ENCODE measurements at places on chromosomes 13 and 19. TPM values are rescaled to one million over a fixed set of nuclear protein-coding genes. Genes with fewer than 3 reads are reported as not detected.

The CRX gene
- not detected for total RNA-seq

The CDX2 gene
- not detected for total RNA-seq

The ZNF829 gene
- total RNA-seq = 3.4 TPM

The CELF5 gene
- total RNA-seq = not detected

The KANK3 gene
- 7.1 TPM for total RNA-seq

The ZNF331 gene
- 36.1 TPM for total RNA-seq

The NANOS3 gene
- total RNA-seq = not detected

The PLPPR3 gene
- total RNA-seq = not detected

The TMEM145 gene
- 0.24 TPM for total RNA-seq

The PMIS2 gene
- not detected for total RNA-seq

The FCER2 gene
- 1.1 TPM for total RNA-seq

DNA sequence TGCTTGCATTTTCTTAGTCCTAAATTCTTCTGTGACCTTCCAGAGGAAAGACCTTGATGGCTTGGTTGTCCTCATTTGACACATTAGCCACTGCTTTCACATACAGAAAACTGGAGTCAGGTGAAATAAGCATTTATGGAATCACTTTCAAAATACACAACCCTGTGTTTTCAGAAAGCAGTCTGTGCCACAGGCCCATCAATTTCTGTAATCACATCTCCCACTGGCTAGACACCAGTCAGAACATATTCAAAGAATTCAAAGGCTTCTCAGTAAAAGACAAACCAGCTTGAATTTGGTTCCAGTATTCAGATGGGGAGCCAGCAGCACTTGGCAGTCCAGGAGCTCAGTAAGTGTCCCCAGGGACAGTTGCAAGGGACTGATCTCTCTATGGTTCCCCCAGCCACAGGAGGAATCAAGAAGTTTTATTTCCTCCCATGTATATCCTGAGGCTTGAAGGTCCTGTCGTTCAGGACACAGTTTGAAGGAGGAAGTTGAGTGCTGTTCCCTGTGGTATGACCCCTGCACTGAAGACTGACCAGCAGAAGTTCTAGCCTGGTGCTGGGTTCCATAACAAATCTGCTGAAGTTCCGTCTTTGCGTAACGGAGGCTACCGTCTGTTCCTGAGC, 214.3 kb downstream of the FOXO1 start:
- no peak for DNase-seq

- no peak for DNase-seq
Observed at GRCh38 chr19:7400815-7401214, 52.1 kb downstream of the ARHGEF18 start.

DNA sequence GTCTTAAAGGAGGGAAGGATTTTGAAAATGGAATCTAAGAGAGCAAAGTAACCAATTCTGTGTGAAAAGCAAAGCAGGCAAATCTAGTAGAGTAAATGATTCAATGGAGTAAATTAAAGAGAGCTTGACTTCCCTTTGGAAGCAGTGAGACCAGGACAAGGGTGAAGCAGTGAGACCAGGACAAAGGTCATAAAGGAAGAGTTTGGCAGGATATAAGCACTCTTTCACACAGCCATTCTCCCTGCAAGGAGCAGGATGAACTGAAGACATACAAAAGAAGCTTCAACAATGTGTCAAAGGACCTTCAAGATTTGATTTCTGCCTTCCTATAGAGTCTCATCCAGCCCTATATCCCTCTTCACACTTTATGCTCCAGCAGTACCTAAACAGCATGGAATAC, 123.8 kb downstream of the ENOX1 start:
- DNase-seq = no peak

DNA sequence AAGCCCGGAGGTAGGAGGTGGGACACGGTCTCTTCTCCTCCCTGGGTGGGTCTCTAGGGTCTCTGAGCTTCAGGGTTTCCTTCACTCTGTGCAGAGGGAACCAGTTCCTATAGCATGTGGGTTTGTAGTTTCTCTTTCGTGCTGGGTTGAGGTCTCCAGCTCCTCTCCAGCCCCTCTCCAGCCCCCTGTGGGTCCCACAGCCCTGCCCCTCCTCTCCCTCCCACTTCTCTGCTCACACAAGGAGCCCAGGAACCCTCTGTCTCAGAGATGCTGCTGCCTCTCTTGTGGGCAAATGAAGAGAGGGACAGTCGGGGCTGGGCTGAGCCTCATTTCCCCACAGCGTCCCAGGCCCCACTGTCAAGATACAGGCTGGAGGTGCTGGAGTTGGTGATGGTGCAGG, 1.4 kb downstream of the SIGLEC7 start:
- DNase-seq = no peak

- DNase-seq = no peak
Observed at GRCh38 chr19:57511484-57511883, 11.7 kb downstream of the ZNF773 start.

GRCh38 chr19:1313695-1314613, 28.3 kb downstream of the EFNA2 start:
- DNase-seq = no peak

DNA sequence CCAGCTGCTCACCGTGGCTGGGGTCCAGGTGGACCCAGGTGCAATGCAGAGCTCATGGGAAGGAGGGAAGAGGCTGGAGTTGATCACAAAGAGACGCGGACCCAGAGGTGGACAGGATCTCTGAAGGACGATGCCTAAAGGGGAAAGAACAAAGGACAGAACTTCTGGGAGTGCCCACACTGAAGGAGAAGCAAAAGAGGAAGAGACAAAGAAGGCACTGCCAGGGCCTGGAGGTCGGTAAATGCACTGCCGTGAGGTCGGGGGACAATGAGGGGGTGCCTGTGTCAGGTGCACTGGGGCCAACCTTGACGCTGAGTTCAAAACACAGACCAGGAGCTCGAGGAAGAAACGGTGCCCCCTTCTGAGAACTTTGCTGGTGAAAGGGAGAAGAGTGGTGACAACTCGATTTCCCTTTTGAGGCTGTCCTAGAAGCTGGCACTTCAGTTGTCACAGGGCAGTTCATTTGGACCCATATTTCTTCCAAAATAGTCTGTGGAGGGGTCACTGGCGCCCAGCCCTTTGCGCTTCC, 55.6 kb downstream of the GJA3 start:
- DNase-seq = no peak

DNA sequence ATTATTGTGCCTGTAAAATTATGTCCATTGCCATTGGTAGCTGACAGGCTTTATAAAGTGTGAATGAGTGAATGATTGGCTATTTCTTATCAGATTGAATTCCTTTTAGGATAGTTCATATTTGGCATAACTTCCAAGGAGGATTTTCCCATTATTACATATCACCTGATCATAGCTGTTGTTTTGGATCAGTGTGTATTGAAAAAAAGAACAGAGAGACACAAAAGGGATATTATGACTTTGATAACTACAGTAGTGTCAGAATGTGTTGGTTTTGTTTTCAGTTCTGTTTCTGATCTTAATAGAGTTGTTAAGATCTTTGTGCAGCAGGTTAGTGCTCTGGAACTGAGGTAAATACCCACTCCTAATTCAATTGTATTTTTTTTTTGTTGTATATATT, 103.8 kb downstream of the LRCH1 start:
- no peak for DNase-seq

GRCh38 chr13:25190256-25190655, 18.2 kb upstream of the AMER2 start:
- DNase-seq = no peak

- no peak for DNase-seq
Observed at GRCh38 chr19:6803036-6803404, 30.5 kb downstream of the VAV1 start.

GRCh38 chr13:50125304-50125553, 110.0 kb downstream of the KCNRG start:
- DNase-seq = no peak

GRCh38 chr19:42401365-42402303, 11.5 kb upstream of the CNFN start:
- DNase-seq = peak; percentile 95

DNA sequence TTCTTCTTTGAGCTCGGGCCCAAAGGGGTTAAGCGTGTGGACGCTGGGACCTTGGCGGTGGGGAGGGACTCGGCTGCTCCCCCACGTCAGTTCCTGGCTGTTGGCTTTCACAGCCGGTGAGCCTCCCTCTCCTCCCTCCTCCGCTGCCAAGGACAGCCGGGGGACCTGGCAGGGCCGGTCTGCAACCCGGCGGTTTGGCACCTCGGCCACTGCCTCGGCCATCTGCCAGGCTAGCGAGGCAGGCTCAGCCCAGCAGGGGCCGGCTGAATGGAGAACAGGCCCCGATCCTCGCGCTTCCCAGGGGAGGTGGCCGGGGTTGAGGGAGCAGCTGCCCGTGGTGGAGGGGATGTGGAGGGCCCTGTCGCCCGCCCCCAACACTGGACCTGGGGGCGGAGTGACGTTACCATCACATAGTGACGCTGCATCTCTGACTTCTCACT, 5.0 kb downstream of the TLE5 start:
- no peak for DNase-seq

DNA sequence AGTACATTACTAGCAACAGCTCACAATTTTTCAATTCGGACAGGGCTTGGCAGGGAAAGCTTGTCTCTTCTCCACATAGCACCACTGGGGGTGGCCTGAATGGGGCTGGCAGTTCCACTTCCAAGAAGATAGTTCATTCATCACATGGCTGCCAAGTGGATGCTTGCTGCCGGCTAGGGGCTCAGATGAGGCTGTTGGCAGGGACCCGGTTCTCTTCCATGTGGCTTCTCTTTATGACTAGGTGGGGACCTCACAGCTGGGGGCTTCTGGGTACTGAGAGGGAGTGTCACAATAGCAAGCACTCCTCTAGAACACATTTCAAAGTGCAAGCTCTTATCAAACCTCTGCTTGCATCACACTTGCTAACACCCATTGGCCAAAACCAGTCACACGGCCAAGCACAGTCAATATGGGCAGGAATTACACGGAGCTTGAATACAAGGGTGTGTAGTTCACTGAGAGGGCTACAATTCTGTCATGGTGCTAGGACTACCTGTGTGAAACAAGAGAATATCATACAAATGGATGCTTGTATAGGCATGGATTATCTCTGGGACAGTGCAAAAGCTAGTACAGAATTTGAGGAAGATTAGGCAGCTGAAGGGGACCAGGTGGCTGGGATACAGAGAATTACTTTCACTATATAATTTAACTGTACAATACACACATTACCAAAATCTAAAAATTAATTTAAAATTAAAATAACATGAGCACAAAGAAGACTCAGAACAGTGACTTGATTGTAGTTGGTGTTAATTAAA, 32.3 kb downstream of the ATP7B start:
- no peak for DNase-seq

DNA sequence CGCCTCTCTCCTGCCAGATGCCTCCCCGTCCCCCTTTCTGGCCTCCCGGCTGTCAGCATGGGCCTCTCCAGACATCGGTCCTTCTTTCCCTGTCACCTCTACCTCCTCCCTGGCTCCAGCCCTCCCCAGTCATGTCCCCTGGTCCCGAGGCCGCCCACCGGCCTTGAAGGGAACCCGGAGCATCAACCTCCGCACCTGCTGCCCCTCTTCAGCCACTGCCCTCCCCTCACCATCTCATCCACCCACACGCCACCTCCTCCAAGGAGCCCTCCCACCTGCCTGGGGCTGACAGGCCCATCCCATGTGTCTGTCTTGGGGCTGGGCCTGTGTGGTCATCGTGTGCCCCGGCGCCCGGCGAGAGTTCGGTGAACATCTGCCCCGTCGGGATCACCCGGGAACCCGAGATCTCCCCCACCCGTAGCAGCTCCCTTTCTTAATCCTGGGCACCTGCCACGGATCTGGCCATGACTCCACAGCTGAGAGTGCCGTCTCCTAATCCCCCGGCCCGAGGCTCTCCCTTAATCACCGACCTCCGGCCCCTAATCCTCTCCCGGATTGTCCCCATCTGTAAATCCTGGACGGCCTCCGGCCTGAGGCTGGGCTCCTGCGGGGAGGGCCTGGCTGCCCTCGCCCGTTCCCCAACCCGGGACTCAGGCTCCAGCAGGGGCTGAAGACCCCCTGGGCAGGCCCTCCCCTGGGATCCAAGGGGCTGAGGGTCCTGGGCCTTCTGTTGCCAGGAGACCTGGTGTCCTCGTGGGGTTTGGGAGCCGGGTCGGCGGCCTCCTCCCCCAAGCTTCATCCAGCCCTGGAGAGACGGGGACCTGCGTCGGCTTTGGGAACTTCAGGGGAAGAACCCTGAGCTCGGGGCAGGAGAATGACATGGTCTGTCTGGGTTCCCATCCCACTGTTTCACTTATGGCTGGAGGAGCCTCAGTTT, 5.9 kb downstream of the HCN2 start:
- DNase-seq = no peak

GRCh38 chr19:11450570-11451326, 15.3 kb downstream of the PRKCSH start:
- DNase-seq = no peak

DNA sequence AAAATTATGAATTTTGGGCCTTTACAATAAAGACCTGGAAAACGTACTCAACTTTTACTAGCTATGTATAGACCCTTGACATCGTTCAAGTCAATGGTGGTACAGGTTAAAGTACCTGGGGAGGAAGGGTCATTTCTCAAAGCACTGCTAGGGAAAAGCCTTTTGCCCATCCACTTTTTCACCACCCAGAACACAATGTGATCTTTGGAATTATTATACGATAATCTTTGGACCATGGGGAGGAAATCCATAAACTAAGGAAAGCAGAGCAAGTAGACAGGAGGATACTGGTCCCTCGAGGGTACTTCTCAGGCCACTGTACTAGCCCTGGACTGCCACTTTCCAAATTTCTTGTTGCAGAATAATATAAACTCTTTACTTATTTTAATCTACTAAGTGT, 39.5 kb downstream of the UBL3 start:
- no peak for DNase-seq

DNA sequence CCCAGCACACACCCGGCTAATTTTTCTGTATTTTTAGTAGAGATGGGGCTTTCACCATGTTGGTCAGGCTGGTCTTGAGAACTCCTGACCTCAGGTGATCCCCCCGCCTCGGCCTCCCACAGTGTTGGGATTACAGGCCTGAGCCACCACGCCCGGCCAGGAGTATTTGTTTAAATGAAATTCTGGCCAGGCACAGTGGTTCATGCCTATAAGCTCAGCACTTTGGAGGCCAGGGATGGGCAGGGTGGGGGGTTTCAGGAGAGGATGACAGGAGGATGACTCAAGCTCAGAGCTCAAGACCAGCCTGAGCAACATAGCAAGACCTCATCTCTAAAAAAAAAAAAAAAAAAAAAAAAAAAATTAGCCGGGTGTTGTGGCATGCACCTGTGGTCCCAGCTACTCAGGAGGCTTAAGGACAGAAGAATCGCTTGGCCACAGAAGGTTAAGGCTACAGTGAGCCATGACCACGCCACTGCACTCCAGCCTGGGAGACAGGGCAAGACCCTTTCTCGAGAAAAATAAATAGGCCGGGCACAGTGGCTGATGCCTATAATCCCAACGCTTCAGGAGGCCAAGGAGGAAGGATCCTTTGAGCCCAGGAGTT, 8.2 kb upstream of the DHDH start:
- no peak for DNase-seq

GRCh38 chr19:23957660-23958281, 43.1 kb downstream of the ZNF726 start:
- no peak for DNase-seq

DNA sequence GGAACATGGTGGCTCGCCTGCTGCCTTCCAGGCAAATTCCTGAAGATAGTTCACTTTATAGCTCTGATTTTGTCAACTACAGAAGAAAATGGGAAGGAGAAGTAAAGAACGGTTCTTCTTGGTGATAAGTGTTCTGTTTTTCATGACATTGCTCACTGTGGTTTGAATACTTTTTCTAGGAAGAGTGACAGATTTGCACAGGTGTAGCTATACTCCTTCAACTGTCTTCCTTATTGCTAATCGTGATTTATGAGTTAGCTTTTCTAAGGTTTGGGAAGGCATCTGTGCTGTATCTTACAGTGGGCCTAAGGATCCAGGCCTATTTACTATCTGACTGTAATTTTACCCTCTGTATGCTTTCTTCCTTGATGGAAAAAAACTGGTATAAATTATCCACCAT, 405.6 kb downstream of the NDFIP2 start:
- no peak for DNase-seq

GRCh38 chr13:45781553-45782326, 69.8 kb downstream of the SIAH3 start:
- no peak for DNase-seq

Measured in omental fat pad (tissue), 4 donors.